ENCODE measurements at places on chromosomes 5 and 9.

DNA sequence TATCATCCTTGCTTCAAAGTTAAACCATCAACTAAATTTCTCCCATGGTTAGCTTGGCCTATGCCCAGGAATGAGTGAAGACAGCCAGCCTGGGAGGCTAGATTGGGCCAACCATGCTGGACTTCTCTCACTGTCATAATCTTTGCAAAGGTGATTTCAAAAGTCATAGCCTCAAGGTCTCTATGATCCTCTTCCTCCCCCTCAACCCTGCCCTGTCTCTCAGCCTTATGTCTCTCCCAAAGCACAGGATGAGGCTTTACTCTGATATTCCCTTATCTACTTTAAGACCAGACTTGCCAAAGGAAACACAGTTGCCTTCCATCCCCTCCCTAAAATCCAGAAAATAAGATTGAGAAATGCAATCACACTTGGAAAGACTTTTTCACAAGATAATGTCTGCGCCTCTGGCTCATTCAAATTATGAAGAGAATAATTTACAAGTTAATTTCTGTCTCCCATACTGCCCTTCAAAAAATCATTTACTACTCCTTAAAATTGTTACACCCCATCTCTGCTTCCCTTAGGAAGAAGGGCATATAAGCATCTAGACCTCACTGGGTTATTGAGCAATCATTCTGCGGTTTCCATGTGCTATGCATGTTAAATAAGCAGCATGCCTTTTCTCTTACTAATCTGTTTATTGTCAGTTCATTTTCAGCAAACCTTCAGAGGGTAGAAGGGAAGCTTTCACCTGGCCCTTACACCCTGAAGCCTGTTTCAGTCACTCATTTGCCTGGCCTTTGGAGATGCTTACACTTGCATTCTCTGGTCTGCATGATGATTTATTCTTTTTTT, 113.8 kb upstream of the ANKRD55 start:
- peak; percentile 22 for DNase-seq

DNA sequence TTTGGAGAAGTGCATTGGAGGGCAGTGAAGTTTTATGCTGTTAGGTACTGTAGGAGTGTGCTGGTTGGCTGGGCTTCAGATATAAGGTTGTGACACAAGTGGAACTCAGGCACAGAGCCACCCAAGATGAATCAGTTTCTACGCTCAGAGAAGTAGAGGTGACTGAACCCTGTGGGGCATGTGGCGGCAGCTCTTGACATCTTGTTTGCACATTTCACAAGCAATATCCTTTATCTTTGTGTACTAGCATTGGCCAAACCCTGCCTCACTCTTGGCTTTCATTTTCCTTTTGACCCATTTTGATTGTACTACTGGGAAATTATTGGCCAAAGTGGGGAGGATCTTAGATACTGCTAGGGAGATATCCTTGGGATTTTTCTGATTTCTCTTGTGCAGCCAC, 110.0 kb downstream of the PSAT1 start:
- no peak for DNase-seq

GRCh38 chr5:134547579-134547978, 22.1 kb downstream of the JADE2 start:
- no peak for DNase-seq

GRCh38 chr9:116236979-116237378, 83.4 kb downstream of the PAPPA start:
- no peak for DNase-seq

- no peak for DNase-seq
Measured at GRCh38 chr5:7325975-7326913, 69.7 kb upstream of the ADCY2 start.

DNA sequence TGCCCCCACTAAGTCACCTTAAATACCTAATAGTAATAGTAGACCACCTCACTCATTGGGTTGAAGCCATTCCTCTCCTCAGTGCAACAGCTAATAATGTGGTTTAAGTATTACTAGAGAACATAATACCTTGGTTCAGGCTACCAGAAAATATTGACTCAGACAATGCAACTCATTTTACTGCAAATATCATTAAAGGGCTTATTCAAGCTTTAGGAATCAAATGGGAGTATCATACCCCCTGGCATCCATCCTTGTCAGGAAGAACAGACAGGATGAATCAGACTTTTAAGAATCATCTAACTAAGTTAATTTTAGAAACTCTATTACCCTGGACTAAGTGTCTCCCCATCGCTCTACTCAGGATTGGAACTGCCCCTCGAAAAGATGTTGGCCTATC, 6.8 kb upstream of the RNF180 start:
- no peak for DNase-seq

DNA sequence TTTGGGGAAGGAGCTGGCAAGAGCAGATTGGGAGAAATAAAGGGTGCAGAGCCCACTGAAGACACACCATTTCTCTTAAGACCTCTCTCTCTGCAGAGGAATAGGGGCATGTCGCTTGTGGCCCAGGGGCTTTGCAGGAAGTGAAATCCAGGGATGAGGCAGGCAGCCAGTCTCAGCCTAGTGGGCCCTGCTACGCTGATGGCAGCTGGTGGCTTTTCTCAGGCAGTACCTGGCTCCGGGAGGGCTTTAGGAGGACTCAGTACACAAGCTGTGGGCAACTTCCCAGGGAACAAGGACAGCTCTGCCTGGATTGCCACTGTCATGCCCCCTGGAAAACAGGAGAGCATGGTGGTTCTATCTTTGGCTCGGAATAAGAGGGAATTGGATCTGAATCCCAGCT, 76.2 kb upstream of the NEURL1B start:
- DNase-seq, result no peak

GRCh38 chr5:3593771-3594509, 1.7 kb upstream of the IRX1 start:
- no peak for DNase-seq

GRCh38 chr9:115369322-115369957, 251.5 kb upstream of the TNC start:
- no peak for DNase-seq

GRCh38 chr5:120400356-120400755, 63.7 kb upstream of the PRR16 start:
- DNase-seq, result no peak

DNA sequence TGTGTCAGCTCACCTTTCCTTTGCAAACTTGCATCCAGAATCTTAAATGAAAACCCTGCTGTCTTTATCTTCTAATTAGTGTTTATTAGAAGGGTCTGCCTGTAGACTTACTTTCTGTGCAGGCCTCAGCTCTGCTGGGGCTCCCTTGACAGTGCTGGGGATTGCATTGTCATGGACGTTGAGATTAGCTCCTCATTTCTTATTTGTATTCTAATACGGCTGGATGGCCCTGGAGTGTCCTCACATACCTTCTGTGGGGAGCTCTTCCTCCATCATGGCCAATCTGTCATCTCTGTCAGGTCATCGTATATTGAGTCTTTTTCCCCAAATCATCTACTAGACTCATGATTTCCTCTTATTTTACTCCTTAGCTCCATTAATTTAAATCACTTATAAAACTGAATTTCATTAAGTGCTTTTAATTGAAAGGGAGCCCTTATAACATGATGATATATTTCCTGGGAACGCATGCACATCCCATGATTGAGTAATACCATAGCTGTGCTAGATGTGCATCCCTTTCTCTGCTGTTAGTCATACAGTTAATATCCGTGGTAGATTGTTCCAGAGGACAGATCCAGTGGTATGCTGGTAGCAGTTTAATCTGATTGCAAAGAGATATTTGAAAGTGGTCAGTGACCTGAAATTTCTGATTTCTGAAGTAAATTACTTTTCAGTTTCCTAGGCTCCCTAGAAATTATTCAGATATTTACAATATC, 61.6 kb downstream of the ICE1 start:
- no peak for DNase-seq

- no peak for DNase-seq
Measured at GRCh38 chr5:160699301-160699700, 152.7 kb downstream of the ATP10B start.

GRCh38 chr9:136714893-136715274, 2.5 kb downstream of the DIPK1B start:
- no peak for DNase-seq

GRCh38 chr9:33817327-33818166, 587 bp downstream of the UBE2R2 start:
- DNase-seq, result peak; percentile 79

DNA sequence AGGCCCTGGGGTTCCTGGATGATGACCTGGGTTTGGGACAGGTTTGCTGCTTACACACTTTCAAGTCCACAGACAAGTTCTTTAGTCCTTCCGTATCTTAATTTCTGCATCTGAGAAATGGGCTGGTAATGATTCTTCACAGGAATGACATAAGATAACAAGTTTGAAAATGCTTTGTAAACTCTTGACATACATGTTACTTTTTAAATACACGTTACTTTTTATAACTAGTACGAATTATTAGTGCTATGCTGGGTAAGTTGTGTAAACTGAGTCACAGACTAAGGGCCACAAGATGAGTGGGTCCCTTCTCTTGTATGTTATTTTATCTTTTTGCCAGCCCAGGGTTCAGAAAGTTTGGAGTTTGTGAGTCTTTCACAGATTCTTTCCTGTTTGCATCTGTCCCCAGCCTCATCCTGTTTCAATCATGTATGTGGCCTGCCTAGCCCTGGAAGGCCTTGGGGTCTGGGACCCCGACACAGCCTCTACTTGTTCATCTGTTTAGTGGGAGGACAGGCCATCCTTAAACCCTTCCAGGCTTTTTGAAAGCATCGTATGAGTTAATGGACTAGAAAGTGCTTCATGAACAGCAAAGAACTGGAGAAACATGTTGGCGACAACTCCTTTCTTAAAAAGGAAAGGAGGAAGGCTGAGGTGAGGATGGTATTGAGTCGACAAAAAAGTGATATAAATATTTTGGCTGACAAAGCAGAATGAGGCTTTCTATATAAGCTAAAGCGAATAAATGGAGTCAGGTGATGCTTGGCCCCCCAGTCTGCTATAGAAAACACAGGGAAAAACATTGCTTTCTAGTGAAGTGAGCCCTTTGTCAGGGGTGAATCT, 9.3 kb downstream of the ZNF618 start:
- DNase-seq, result no peak

GRCh38 chr9:100083448-100084127, 15.2 kb downstream of the ERP44 start:
- DNase-seq, result no peak

GRCh38 chr5:149915392-149916260, 29.0 kb downstream of the PDE6A start:
- no peak for DNase-seq

- DNase-seq, result no peak
Measured at GRCh38 chr5:125357660-125358059, 611.2 kb upstream of the ZNF608 start.

GRCh38 chr5:139646111-139646510, 2.0 kb upstream of the CXXC5 start:
- DNase-seq, result no peak

DNA sequence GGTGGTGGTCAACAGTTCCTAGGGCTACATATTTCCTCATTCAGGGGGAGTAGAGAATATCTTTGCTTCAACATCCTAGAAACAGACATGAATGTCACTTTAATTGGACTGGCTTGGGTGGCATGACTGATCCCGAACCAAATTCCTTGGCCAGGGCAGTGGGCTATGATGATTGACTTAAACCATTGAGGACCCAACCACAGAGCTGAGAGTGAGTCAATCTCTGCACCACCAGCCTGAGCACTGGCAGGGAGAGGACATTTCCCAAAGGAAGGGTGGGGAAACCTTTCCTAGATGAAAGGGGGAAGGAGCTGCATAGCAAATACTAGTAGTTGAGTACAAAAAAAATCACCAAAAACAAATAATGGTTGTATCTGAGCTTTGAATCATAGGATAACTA, 52.8 kb upstream of the ENTREP1 start:
- DNase-seq, result no peak

GRCh38 chr5:10607023-10607665, 43.3 kb downstream of the ANKRD33B start:
- DNase-seq, result no peak

- DNase-seq, result no peak
Measured at GRCh38 chr5:170181902-170182301, 50.9 kb upstream of the C5orf58 start.

DNA sequence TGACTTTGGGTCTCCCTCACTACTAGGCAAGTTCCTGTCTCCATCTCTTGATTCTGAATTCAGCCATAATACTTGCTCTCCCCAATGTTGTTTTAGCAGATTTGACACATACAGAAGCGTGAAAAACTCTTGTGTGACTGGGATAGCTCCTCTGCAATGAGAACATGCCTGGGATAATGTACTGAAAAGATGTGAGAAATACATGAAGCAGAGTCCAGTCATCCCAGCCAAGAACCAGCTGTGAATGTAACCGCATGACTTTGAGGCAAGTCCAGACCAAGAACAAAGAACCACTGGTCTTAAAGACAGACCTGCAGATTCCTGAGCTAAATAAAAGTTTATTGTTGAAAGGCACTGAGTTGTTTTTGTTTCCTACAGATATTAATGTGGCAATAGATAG, 135.0 kb downstream of the NMUR2 start:
- no peak for DNase-seq

- no peak for DNase-seq
Measured at GRCh38 chr9:84886866-84887265, 217.3 kb downstream of the NTRK2 start.

DNA sequence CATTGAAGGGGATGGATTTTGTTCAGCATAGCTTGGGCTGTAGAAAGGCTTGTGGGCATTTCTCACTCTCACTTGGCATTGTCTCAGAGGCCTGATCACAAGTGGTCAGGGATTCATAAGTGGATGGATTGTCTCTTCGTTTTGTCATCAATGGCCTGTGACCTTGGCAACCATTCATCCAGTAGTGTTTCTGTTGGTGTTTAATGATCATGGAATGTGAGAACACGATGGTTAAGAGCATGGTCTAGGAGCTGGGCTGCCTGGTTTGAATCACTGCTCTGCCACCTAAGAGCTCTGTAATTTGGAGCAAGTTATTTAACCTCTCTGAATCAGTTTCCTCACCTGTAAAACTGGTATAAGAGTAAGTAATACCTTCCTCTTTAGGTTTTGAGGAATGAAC, 430.1 kb upstream of the MEF2C start:
- no peak for DNase-seq

DNA sequence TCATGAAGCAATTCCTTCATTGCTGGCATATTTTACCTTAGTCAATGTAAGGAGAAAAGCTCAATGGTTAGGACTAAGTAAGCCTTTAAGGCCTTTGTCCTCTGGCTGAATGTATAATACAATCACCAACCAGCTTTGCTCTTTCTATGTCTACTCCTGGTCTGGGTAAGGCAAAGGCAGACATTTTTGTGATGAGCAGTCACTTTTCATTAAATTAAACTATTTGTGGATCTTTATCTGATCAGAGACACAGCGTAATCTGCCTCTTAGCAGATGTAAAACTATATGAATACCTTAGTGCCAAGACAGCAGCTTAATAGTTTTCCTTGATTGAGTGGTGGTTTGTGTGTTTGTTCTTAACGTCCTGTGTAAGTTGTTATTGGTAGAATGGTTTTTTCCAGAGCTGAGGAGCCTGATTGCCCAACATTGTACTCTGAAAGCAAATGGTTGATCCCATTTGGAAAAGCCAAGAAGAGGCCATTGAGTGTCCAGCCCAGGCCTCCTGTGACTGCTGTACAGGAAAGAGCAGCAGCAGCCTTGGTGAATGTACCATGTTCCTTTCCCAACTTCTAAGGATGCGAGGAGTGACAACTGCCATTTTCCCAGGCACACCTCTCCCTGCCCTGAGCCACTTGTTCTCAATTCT, 16.5 kb upstream of the CXXC5 start:
- DNase-seq, result no peak

GRCh38 chr9:130659699-130660248, 4.6 kb upstream of the PRDM12 start:
- no peak for DNase-seq

GRCh38 chr5:105817914-105818313, 1852.8 kb downstream of the EFNA5 start:
- no peak for DNase-seq

Data from RKO (cell line).